Gastroesophageal sphincter (tissue), 4 donors: ENCODE measurements at places on chromosomes 5 and 9.

DNA sequence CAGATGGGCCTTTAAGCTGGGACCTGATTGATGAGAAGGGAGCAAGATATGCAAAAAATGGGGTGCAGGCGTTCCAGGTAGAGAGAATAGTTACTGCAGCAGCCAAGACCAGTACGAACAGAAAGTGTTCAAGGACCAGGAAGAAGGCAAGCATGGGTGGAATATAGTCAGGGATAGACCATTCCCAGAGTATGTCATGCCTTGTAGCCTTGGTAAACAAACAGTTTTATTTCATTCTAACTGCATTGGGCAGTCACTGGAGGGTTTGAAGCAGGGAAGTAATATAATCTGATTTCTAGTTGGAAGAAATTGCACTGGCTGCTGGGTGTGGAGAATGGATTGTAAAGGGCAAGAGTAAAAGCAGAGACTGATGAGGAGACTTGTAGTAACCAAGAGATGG lies 30.5 kb upstream of the IL13 start:
- ATAC-seq = no peak

GRCh38 chr5:14405267-14405666 lies 176.3 kb upstream of the OTULINL start:
- no peak for ATAC-seq

- ATAC-seq = no peak
Observed at GRCh38 chr5:76326577-76327302, 76.3 kb upstream of the IQGAP2 start.

GRCh38 chr5:178420354-178420781 lies 169.8 kb downstream of the COL23A1 start:
- no peak for ATAC-seq
